ENCODE measurements at places on chromosomes 13 and 19.

DNA sequence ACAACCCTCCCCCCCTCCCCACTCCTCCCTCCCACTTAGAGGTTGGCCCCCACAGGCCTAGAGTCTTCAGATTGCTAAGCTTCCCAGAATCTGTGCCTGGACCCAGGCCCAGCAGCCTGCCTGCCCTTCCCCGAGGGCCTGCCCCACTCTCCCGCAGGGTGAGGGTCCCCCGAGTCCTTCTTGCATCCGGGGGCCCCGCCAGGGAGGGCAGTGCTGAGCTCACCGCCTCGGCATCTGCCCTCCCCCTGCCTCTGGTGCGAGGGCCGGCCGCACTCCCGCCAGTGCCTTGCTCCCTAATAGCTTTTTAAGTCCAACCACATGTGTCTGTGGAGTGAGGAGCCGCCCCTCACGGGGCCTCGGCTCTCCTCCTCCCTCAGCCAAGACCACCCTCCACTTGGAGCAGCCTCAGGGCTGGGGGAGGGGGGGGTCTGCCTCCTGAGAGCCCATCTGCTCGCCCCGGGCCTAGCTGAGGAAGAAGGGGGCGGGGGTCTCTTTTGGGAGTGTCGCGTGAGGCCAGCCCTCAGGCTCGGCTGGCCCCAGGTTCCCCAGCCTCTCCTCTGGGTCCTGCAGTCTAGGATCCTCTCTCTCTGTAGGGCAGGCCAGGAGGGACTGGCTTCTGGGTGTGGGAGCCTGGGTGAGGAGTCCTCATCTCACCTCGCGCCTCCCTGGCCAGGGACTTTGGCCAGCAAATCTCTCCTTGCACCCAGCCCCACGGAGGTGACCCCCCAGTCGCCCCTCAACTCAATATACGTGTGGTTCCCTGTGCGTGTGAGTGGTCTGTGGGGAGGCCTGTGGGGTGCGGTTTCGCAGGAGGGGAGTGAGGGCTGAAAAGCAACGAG is 47.2 kb downstream of the LYL1 start:
- no peak for DNase-seq

DNA sequence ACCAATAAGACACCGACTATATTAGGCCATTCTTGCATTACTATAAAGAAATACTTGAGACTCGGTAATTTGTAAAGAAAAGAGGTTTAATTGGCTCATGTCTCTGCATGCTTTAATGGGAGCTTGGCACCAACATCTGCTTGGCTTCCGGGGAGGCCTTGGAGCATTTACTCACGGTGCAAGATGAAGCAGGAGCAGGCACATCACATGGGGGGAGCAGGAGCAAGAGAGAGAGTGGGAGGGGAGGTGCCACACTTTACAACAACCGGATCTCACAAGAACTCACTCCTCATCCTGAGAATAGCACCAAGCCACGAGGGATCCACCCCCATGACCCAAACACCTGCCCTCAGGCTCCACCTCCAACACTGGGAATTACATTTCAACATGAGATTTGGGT is 224.8 kb downstream of the KLF5 start:
- no peak for DNase-seq

DNA sequence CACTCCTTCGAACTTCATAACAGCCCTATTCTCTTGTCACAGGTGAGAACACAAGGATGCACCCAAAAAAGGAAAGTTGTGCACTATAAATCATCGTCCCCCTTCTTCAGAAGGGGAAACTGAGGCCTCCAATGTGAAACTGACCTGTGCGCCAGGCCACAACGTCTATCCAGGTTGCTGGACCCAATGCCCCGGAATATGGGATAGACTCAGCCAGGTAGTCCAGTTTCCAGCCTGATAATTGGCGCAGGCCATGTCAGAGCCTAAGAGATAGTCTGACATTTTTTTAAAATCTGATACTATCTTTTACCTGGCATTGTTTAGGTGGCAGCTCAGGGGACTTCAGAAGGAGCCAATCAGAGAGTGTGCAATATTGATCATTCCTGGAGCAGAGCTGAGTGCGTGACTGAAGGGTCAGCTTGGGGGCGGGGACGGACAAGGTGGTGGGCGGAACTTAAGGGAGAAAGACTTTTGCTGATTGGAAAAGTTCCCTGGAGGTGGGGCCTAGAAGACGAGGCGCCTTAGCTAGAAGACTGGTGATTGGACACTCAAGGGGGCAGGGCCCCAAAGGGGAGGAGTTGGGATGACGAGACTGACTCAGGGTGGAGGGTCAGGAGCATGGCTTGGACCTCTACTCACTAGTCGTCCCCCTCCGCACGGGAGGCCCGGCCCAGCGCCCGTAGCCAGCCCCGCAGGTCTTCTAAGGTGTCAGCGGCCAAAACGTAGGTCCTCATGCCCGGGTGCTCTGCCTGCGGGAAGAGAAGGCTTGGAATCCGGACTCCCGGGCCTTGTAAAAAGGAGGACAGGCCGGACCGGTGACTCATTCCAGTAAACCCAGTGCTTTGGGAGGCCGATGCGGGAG is 8.5 kb downstream of the PLEKHA4 start:
- DNase-seq, result no peak

DNA sequence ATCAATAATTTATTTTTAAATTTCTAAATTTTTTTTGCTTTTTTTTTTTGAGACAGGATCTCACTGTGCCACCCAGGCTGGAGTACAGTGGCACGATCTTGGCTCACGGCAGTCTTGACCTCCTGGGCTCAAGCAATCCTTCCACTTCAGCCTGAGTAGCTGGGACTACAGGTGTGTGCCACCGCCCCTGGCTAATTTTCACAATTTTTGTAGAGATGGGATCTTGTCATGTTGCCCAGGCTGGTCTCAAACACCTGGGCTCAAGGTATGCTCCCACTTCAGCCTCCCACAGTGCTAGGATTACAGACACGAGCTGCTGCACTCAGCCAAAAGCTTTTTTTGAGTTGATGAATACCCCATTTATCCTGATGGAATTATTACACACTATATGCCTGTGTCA is 50.8 kb downstream of the DPY19L3 start:
- no peak for DNase-seq

- DNase-seq, result no peak
Measured at GRCh38 chr13:24694907-24695306, 14.7 kb downstream of the ATP12A start.

GRCh38 chr19:5466072-5466471 is 10.9 kb downstream of the ZNRF4 start:
- no peak for DNase-seq

DNA sequence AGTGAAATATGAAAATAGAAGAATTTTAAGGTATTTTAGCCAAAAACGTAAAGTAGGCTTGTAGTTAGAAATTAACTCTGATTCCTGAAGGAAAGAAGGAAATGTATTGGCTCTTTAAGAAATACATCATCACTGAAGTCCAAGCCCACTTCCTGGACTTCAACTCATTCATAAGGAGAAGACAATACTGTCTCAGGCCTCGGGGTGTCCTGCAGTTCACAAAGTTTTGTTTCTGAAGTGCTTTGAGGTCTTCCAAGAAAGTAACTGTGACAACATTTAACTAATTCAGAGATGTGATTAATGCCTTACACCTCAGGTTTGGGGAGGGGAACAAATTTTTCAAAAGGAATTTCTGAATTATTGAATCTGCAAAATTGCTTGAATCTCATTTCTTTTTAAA is 65.8 kb upstream of the STARD13 start:
- DNase-seq, result no peak

DNA sequence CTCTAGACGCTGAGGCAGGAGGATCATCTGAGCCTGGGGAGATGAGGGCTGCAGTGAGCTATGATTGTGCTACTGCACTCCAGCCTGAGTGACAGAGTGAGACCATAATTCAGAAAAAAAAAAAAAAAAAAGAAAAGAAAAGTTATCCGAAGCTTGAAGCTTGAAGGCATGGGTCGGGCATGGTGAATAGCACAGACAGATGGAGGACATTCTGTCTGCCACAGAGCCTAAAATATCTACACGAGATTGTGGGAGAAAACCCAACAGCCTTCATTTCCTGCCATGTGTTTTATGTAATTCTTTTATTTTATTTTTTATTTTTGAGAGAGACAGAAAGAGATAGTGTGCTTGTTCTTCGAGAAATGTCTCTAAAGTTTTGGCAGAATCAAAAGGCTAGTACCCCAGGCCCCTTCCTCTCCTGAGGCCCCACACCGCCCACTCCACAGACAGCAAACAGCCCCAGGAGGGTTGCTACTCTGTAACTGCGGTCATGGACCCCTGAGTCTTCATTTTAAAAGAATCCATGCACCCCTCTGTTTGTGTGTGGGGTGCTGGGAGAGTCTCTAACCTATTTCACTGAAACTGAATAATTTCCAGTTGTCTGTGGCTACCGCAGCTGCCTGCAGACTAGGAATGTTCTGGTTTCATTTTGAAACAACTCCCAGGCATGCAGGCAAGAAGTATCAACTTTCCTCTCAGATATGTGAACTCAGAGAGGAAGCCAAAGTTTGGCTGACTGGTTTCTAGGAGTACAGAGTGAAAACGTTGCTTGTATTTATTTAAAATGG is 38.4 kb upstream of the RCBTB2 start:
- no peak for DNase-seq

- no peak for DNase-seq
Measured at GRCh38 chr13:40874138-40874779, 84.8 kb downstream of the SLC25A15 start.

- no peak for DNase-seq
Measured at GRCh38 chr13:71799324-71799723, 67.7 kb downstream of the DACH1 start.

DNA sequence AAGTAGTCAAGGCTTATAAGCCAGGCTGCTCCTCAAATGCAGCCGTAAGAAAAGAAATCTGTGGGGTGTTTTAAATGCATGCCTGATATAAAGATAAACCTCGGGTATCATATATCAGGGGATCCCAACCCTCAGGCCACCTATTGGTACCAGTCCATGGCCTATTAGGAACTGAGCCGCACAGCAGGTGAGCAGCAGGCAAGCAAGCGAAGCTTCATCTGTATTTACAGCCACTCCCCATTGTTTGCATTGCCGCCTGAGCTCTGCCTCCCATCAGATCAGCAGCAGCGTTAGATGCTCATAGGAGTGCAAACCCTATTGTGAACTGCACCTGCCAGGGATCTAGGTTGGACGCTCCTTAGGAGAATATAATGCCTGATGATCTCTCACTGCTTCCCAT is 233.5 kb upstream of the SERP2 start:
- no peak for DNase-seq

DNA sequence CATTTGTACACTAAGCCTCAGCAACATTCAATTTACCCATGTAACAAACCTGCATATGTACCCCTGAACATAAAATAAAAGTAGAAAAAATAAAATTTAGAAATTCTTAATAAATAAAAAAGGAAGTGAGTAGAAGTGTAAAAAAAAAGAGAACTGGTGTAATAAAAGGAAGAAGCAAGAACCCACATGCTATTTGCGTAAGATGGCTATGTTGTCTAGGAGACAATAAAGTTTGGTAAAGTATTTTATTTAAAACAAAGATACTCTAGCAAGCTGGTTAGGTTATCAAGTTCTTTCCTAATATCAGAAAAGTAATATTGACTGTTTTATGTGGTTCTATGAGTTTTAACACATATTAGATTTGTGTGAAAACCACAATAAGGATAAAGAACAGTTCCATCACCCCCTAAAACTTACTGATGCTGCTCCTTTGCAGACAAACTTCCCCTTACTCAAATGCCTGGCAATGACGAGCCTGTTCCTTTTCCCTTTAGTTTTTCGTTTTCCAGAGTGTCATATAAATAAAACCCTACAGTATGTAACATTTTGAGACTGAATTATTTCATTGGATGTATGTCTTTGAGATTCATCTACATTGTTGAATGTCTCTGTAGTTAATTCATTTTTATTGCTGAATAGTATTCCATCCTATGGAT is 98.9 kb downstream of the TNFSF13B start:
- DNase-seq, result no peak

DNA sequence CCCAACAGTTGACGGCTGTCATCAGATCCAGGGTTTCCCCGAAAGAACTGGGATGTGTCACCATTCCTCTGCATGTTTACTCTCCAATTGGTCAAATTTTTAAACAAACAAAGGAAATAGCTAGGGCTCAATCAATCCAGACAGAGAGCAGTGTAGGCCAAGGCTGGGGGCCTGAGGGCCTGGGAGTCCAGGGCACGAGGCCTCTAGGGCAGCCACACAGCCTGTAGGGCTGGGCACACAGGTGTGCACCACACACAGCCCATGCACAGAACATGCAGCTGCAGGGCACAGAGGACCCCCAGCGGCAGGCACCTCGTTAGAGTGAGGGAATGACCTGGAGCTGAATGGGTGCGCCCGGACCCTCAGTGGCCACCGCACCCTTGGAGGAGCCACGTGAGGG is 9.5 kb downstream of the MIER2 start:
- no peak for DNase-seq

- no peak for DNase-seq
Measured at GRCh38 chr13:26406791-26407190, 150.7 kb upstream of the WASF3 start.

DNA sequence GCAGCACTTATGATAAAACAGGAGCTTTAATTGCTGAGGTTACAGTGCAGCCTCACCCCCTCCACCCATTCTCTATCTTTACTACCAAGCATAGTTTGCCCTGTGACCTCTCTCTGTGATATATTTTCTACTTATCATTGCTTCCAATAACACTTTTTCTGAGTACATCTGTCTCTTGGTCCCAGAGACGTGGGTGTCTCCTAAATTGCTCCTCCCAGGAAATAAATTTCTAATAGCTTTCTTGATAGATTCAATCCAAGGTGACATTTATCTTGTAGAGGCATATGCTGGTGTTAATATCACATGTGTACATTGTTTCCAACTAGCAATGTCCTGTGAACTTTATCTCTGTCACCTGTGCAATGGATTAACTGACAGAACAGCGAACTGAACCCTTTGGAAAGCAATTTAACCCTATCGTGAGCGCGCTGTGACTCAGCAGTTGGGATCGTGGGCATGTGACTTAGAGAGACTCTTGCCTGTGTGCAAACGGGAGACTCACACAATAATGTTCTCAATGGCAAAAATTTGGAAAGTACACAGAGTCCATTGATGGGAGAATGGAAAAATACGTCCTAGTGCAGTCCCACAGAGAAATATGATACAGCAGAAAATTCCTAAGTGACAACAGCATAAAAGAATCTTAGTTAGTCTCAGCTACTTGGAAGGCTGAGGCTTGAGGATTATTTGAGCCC is 7.0 kb upstream of the MAP2K2 start:
- DNase-seq, result no peak

DNA sequence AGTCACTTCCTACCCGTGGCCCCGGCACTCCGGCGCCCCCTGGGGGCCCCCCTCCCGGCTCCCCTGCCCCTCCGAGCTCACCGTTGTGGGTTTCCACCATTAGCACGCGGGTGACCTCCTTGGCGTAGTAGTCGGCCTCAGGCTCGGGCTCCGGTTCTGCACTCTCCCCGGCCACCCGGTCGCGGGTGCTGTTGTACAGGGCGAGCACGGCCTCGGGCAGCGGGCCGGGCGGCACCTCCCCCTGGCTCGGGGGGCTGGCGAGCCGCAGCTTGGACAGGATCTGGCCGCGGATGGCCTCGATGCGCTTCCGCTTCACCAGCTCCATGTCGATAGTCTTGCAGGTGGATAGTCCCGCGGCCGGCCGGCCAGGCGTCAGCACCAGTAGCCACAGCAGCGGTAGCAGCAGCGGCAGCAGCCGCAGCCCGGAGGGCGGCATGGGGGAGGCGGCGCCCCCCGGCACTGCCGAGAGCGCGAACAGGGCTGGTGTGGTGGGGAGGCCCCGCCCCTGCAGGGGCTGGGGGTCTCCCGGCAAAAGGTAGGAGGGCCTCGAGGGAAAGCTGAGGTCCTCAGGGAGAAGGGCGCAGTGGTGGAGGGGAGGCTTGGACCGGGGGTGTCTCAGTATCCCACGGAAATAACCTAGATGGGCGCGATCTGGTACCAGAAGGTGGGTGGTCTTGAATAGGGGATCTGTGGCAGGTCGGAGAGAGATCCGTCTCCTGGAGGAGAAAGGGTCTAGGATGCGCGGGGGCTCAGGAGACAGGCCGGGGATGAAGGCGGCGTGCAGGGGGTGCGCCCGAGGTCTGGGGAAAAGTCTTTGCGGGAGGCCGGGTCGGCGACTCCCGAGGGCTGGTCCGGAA is 885 bp downstream of the TGFB1 start:
- peak; percentile 70 for DNase-seq

Data from activated T-cell treated with anti-CD3 and anti-CD28 coated beads for 1 hour (primary cell).